ENCODE measurements at places on chromosomes 7 and 10. TPM values are rescaled to one million over a fixed set of nuclear protein-coding genes. Genes with fewer than 3 reads are reported as not detected.

Gene SFRP4
- 0.13 TPM for total RNA-seq

Gene PGAM2
- total RNA-seq: not detected

- peak; percentile 38 for DNase-seq
Measured at GRCh38 chr10:99393036-99393435, 37.4 kb downstream of the GOT1 start.

- no peak for DNase-seq
Measured at GRCh38 chr10:44988957-44989585, 10.5 kb upstream of the DEPP1 start.

Gene VAX1
- not detected for total RNA-seq

DNA sequence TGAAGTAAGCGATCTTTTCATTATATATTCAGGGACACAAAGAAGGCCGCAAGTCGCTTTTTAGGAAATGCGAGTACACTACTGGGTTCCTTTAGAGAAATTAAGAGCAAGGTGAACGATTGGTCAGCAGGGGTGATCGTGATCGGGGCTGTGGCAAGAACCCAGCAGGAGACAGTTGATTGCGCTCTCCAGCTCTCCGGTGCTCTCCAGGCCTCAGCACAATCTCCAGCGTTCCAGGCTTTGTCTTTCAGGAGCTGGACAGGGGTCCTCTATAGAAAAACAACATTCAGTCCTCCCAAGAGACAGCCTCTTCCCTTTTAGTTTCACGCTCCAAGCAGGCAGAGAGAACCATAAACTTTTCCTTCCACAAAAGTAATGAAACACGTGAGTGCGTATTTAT lies 170.5 kb upstream of the KLF6 start:
- DNase-seq: no peak

Gene RELN
- total RNA-seq: 0.97 TPM

DNA sequence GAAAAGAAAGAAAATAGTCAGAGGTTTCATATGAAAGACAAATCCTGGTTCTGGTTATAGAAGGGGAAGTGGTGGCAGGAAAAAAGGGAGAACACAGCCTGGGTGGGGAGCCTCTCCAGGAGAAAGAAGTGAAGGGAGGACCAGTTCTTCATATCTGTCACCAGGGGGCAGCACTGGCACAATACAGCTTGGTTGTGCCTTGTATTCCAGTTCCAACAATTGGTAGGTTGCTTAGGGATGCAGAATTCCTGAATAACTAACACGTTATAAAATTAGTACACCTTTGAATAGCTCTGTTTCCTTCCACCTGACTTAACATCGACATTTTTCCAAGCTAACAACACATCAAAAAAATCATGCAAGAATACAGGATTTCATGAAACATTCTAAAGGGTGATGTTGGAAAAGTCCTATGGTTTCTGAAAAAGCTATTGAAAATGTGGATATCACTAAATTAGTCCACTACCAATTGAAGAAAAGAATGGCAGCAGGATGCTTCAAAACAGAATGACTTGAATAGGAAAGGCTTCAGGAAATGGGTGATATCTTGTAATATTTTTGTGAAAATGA lies 52.9 kb downstream of the CYP26A1 start:
- DNase-seq: no peak

DNA sequence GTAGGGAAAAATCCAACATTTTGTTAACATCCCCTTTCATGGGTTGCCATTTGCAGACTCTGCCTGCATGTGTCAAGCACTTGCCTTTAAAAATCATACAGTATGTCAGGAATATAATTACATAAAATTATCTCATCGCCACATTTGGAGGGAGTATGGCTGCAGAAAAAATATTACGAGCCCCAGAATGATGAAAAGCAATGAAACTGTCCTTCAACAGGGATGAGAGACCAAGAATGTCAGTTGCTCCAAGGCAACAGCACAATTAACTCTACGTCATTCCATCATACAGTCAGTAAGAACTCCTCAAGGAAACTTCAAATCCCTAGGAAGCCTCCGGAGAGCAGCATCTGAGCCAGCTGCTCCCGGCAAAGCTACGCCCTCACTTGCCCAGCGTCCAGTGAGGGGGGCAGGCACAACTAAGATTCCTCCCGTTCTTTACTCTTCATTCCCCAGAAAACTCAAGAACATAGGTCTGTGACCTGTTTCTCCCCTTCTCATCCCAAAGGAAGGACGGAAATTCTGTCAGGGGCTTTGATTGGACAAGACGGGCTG lies 132.9 kb downstream of the ANLN start:
- DNase-seq: no peak

Gene ANXA11
- 116 TPM for total RNA-seq

GRCh38 chr7:107697321-107698049 lies 36.9 kb downstream of the SLC26A4 start:
- DNase-seq: no peak

DNA sequence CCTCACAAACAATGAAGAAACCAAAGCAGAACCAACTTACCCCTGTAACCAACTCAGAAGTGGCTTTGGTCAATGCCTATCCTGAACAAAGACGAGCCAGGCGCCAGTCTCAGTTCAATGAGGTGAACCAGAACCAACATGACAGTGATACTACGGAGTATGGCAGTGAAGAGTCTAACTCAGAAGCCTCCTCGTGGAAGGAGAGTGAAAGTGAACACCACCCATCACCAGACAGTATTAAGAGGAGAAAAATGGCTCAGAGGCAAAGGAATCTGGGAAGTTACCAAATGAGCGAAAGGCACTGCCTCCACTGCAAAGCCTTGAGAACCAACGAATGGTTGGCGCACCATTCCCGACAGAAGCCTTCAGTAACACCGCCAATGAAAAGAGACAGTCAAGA lies 8.4 kb downstream of the SSMEM1 start:
- DNase-seq: no peak

GRCh38 chr7:86953653-86954336 lies 105.7 kb downstream of the ELAPOR2 start:
- DNase-seq: no peak

- no peak for DNase-seq
Measured at GRCh38 chr7:142089035-142089434, 22.5 kb upstream of the MGAM2 start.

Gene CASTOR2
- 8.4 TPM for total RNA-seq

DNA sequence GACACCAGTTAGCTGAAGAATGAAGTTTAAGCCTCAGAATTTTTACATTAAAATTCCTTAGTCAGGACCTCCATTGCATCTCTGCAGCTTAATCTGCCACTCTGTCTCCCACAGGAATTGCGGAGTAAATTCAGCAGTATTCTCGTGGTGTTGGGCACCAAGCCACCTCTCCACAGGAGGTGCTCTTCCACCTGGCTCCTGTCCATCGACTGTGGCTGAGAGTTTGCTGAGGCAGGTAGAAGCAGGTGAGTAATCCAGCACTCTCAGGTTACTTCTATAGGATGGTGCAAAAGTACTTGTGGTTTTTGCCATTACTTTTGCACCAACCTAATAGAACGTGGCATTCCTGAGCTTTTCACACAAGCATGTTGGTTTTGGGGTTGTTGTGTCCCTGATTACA lies 134.1 kb downstream of the GFRA1 start:
- DNase-seq: no peak

- no peak for DNase-seq
Measured at GRCh38 chr10:29297678-29298077, 8.8 kb downstream of the LYZL1 start.

GRCh38 chr7:140390466-140391190 lies 7.7 kb downstream of the SLC37A3 start:
- DNase-seq: peak; percentile 34

Gene TAS2R41
- total RNA-seq: not detected

Gene NAT16
- not detected for total RNA-seq

Gene KNDC1
- total RNA-seq: 0.54 TPM

Gene BAZ1B
- total RNA-seq: 49.4 TPM

Gene ELMO1
- not detected for total RNA-seq

DNA sequence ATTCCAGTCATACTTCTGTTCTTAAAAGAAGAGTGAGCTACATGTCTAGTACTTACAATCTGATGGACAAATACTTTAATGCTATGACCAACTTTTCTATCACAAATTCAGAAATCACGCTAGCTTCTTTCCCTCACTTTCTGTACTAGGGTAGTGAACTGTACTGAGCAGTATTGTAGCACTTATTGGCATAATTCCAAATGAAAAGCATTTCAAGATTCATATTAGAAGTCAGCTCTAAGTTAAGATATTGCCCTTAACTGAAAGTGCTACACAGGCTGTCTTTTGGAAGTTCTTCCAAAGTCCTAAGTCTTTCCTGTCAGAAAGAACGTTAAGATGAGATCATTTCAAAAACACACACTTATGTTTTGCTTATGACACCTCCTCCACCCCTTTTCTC lies 13.4 kb downstream of the P4HA1 start:
- peak; percentile 37 for DNase-seq

GRCh38 chr10:51224671-51225161 lies 150.4 kb downstream of the PRKG1 start:
- DNase-seq: peak; percentile 86

GRCh38 chr7:150721970-150722373 lies 5.6 kb downstream of the GIMAP1 start:
- no peak for DNase-seq

- no peak for DNase-seq
Measured at GRCh38 chr10:122282909-122283308, 11.8 kb downstream of the BTBD16 start.

Gene TMEM140
- 4.4 TPM for total RNA-seq

DNA sequence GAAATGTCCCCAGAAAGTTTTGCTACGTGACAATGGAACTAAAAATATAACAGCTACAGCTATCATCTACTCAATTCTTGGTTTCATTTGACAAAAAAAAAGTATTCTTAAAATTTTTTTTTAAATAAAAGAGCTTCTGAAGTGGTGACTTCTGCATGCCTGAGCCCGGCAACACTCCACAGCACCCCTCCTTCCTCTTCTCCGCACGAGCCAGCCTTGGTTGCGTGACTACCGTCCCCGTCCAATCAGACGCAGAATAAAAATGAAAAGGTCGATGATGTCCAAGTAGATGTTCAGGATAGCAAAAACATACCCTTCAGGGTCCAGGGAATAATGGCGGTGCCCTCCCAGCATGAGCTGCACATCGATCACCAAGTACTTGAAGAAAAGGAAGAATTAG lies 34.5 kb upstream of the GATAD1 start:
- no peak for DNase-seq

Gene GDF2
- total RNA-seq: not detected
